Stimulated activated CD4-positive, alpha-beta T cell treated with anti-CD3 and anti-CD28 coated beads, Interleukin-2, amount 100 ng/mL, for 4 hours (primary cell): ENCODE measurements at places on chromosomes 5 and 9.

DNA sequence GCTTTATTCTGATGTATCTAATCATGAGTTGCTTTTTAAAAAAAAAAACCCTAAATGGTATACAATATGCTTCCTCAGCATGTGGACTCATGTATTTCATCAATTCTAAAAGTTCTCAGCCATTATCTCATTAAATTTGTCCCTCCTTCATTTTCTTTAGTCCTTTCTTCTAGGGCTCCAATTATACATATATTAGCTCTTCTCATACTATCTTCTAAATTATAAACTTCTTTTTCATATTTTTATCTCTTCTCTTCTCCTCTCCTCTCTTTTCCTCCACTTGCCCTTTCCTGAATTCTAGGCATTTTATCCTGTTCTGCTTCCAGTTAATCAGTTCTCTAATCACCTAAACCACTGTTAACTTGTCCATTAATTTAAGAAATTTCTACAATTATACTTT, 55.0 kb upstream of the IL33 start:
- no peak for DNase-seq

- no peak for DNase-seq
Observed at GRCh38 chr9:83384214-83384613, 154.0 kb downstream of the FRMD3 start.

DNA sequence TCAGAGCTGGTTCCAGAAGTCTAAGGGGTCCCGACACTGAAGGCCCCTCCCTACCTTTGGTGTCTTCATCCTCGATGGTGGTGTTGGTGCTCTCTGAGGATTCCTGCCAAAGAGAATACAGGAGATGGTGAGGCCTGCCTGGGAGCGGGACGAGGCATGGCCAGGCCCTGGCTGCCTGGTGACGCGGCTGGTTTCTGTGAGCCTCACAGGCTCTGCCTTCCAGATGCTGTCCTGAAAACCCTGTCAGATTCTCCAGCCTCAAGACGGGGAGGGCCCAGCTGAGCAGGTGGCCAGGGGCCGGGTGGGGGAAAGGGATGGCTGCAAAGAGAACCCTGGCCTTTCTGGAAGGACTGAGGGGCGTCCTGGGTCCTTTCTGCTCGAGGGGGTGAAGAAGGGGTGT, 48.8 kb downstream of the SLC6A7 start:
- no peak for DNase-seq

- no peak for DNase-seq
Observed at GRCh38 chr9:91433180-91433579, 9.5 kb upstream of the NFIL3 start.

DNA sequence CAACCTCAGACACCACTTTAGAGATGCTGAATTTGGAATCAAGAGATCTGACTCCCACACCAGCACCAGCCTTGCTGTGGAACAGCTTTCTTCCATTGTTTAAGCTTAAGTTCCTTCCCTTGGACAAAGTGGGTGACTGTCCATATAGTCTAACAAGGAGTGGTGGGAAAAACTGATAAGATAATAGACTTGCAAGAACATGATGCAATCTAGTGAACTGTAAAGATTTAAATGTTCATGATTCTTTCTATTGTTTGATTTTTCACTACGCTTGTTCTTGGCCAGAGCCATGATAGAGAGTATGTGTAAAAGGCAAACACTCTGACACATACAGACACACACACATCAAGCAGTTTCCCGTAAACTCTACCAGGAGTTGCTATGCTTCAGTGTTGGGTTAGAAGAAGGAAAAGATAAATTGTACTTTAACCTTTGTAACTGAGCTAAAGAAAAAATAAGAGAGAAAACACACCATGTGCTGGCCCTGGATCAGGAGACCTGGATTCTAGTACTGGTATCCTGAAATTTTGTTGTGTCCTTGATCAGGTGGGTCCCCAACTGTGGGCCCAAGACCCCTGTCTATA, 94.3 kb downstream of the PAPPA start:
- DNase-seq = no peak

DNA sequence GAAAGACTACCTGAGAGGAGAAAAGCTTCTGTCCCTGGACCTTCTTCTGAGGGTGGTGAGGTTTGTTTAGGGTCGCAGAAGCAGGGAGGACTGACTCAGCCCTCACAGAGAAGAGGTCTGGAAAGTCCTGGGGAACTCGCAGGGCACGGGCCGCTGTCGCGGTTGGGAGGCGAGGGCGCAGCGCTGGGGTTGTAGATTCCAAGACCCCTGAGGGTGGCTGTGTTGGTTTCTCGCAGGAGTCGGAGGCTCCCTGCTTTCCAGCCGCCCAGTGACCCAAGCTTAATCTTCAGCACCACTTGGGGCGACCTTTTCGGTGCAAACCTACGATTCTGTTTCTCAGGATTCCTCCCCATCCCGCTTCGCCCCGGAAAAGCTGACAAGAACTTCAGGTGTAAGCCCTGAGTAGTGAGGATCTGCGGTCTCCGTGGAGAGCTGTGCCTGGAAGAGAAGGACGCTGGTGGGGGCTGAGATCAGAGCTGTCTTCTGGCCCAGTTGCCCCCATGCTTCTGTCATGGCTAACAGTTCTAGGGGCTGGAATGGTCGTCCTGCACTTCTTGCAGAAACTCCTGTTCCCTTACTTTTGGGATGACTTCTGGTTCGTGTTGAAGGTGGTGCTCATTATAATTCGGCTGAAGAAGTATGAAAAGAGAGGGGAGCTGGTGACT, 482 bp downstream of the SLC27A6 start:
- DNase-seq = no peak

DNA sequence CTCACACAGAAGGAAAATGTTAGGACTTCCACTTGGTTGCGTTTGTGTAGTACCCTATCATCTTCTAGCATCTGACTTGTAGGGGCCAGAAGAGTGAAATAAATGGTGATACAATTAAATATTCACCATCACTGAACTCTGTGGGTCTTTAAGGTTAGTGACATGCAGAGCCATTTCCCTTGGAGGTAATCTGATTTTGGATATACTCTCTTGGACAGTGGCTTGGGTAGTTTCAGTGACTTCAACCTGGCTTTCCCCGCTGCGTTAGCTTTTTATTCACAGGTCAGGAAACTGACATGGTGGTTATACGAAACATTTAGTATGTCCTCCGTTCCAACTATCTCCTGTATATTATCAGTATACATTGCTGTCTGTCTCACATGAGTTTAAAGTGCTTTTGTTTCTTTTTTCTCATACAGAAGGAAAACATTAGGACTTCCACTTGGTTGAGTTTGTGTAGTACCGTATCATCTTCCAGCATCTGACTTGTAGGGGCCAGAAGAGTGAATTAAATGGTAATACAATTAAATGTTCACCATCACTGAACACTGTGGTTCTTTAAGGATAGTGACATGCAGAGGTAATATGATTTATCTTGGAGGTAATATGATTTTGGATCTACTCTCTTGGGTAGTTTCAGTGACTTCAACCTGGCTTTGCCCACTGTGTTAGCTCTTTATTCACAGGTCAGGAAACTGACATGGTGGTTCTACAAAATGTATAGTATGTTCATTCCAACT, 883.6 kb downstream of the TAF11L14 start:
- no peak for DNase-seq

- DNase-seq = no peak
Observed at GRCh38 chr9:120446671-120447070, 133.3 kb downstream of the CDK5RAP2 start.

DNA sequence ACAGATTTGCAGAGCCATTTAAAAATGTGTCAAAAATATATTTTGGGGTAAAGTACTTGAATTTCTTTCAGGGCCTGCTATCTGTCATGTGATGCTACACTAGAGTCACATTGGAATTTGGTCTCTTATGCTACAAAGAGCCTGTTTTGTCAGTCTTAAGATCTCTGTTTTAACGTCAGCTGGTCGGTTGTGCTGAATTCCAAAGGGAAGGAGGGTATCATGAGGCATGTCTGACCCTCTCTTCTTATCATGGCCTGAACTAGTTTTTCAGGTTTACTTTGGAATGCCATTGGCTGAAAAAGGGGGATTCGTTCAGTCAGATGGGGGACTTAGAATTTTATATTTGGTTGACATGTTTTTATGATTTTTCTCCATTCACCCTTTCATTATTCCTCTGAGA, 290.6 kb downstream of the CD180 start:
- no peak for DNase-seq

- DNase-seq = no peak
Observed at GRCh38 chr5:160466889-160467554, 45.4 kb downstream of the PTTG1 start.

DNA sequence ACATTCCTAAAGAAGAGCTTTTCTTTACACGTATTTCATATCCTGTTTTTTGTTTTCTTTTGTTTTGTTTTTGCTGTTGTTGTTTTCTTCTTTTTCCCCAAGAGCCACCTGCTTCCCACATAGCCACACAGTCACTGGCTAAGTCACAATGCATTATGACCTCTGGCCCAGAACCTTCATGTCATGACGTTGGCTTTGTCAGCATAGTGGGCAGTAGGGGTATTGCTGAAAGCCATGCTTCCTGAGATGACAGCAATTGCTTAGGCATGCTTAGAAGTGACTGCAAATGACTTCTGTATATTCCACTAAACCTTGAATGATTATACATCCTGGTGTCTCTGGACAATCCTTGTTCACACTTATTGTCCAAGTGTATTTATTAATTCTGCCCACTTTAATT, 375.8 kb downstream of the TAF11L14 start:
- no peak for DNase-seq

GRCh38 chr5:59504043-59504442, 389.5 kb downstream of the PDE4D start:
- DNase-seq = no peak

DNA sequence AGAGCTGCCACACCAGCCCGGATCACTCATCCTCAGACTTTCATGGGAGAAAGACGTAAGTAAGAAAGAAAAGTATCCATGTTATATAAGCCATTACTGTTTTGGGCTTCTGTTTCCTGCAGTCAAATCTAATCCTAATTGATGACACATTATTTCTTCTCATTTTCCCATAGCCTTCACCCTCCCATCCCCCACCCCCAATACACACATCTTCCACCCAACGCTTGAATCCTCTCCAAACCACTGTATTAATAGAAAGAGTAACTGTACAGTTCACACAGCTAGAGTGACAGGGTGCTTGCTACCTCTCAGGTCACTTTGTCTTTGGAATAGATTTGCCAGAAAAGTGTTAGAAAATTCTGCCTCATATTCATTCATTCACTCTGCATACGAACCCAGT, 69.3 kb upstream of the IL17B start:
- DNase-seq = no peak

DNA sequence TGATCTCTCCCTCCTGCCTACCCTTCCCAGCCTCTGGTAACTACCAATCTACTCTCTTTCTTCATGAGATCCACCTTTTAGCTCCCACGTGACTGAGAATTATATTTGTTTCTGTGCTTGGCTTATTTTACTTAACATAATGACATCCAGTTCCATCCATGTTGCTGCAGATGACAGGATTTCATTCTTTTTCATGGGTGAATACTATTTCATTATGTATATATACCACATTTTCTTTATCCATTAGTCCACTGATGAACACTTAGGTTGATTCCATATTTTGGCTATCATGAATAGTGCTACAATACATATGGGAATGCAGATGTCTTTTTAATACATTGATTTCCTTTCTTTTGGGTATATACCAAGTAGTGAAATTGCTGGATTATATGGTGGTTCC, 35.5 kb upstream of the ZNF366 start:
- no peak for DNase-seq

DNA sequence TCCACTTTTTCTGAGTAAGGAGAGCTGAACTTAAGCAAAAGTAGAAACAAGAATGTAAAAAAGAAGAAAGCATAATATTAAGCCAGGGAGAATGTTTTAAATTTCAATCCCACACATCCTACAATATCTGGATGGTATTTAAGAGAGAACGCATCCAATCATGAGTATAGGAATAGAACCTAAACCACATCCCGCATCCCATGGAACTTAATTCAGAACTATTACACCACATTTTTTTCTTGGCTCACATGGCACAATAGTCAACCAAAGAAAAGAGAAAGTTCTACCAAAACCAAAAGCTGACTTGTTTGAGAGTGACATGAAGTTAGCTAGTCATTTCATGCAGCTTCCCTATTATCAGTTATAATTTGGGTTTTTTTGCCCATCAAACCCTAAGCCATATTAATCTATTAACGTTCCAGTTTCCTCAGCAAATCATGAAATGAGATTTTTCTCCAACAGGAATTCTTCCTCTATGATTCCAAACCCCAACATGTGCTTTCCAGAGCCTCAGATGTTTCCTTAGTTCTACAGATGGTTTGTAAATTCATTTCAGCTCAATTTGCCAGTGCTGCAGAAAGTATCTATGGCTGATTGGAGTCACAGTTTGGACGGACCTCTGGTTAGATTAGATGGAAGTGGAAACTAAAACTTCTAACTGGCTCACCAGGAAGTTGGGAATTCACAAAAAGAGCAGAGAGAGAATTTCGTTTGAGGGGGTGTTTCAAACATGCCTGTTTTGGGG, 22.5 kb downstream of the ADAMTSL1 start:
- no peak for DNase-seq

DNA sequence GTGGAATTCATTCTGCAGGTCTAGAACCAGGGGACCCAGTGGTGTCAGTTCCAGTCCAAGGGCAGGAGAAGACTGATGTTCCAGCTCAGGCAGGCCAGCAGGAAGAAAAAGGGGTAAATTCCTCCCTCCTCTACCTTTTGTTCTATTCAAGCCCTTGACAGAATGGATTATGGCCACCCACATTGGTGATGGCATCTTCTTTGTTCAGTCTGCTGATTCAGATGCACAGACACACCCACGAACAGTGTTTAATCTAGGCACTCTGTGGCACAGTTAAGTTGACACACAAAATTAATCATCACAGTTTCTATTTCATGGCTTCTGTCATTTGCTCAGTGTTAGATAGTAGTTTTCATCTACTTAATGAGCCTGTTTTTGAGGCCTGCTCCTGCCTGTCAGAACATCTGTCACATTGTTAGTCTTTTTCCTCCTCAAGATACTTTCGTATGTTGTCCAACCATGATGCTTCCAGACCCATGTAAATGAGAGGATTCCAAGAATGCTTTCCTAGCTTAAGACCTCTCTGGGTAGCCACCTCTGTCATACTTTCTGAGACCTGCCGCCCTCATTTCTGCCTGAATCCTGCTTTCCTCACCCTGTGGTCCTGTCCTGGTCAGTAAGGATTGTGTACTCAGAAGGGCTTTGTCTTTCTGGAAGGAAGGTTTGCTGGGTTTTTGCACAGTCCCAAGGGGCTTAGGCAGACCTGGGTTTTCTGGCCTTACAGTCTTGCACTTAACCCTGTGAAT, 72.5 kb downstream of the SPIN1 start:
- DNase-seq = peak; percentile 13
